ENCODE measurements at places on chromosomes 1 and 21.
A peak's percentile ranks its signal among the peaks of the same experiment; 100 is the strongest.

DNA sequence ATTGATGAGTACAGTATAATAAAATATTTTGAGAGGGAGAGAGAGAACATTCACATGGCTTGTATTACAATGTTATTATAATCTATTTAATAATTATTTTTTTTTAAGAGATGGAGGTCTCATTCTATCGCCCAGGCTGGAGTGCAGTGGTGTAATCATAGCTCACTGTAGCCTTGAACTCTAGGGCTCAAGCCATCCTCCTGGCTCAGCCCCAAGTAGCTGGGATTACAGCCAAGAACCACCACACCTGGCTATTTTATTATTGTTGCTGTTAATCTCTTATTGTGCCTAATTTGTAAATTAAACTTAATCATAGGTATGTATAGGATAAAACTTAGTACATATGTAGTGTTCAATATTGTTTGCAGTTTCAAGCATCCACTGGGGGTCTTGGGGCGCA, 57.8 kb downstream of the HS2ST1 start:
- DNase-seq: no peak

DNA sequence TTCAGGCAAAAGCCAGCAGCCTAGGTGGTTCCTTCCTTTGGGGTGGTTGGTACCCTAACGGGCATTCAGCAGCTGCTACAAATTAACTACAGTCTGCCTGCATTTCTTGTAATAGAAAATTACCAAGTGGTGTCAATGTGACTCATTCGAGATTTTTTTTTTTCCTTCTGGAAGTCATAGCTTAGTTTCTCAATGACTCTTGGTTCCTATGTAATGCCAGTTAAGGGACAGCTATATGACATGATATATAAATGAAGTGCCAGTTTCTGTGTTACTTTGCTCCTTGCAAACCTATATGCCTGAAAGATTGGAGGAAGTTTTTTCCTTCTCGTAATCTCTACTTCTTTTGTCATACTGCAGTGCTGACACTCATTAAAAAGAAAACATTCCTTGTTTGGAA, 2.6 kb downstream of the MGST3 start:
- no peak for DNase-seq

DNA sequence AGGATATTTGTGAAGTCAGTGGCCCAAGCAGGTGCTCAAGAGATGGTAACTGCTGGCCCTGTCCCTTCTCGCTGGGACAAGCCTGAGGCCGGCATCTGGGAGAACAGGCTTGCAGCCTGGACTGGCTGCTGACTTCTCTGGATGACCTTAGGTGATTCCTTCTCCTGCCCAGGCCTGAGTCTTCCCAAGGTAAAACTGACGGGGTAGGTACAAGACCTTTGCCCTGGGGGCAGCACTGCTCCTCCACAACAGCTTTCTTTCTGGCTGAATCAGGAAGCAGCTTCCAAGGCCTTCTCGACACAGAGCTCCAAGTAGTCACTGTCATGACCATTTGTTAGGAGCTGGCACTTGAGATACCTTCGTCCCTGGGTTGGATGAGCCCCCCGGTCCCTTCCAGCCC, 59.6 kb downstream of the DMRTB1 start:
- no peak for DNase-seq

DNA sequence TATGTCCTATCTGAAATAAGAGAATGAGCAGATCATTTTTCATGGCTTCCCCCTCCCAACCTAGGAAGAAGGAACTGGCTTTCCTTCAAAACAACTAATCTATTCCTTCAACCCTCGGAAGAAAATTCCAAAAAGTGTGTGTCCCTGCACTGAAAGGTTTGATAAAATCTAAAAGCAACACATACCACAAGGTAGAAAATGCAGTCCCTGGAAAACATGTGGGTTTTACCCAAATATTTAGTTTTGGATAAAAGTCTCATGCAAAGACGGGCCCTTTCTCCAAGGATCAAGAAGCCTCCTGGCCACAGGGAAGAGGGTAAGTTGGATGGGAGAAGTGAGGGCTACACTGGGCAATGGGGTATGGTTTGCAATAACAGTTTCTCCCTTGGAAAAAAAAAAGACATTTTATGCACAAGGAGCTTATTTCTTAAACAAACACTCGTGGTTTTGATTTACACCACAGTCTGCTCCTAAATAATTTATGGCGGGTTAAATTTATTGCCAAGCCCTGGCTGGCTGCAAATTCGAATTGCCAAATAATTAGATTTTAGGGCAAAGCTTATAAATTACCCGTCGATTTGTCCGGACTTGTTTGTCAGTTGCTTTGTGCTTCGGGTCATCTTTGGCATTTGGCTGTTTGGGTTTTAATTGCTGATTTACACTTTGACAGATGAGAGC, 28.9 kb downstream of the ERI3 start:
- DNase-seq: no peak

DNA sequence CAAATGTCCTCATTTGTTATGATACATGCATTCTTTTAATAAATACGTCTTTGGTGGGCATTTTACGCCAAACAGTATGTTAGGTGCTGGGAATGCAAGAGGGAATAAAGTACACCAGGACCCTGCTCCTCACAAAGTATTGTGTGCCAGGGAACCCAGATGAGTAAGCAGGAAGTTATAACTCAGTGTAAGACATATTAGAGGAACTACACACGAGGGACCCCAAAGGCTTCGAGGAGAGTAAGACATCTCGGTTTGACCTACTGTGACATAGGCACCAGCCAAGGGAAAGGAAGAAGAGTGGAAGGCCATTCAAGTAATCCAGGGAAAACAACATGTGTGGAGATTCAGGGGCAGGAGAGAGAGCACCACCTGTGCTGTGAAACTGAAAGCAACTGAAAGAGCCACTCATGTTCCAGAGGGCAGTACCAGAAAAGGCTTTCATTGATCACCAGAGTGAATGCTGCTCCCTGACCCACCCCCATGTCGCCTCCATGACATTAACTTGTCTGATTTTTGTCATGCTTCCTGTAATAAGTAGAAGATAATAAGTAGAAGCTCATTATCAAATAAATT, 542.5 kb upstream of the PKN2 start:
- DNase-seq: no peak

DNA sequence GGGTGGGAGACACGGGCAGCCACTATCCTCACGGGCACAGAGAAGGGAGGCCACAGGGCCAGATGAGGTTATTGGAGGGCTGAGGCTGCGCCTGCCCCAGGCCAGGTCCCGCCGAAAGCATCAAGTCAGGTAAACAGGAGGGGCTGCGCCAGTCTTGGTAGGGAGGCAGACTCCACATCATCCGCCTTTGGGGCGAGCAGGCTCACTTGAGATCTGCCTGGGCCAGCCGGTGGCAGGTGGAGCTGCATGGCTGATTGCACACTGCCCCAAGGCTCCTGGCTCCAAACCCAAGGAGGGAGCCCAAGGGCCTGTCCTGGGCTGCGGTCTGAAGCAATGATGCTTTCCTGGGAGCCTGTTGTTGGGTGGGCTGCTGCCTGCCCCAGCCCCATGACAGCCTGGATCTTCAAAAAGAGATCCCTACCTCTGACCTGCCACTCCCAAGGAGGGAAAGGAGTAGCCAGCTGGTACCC, 4.6 kb downstream of the SMIM1 start:
- no peak for DNase-seq

GRCh38 chr1:169595764-169596711, 9.8 kb upstream of the F5 start:
- DNase-seq: no peak

- no peak for DNase-seq
Measured at GRCh38 chr21:34008618-34009017, 64.8 kb upstream of the MRPS6 start.

DNA sequence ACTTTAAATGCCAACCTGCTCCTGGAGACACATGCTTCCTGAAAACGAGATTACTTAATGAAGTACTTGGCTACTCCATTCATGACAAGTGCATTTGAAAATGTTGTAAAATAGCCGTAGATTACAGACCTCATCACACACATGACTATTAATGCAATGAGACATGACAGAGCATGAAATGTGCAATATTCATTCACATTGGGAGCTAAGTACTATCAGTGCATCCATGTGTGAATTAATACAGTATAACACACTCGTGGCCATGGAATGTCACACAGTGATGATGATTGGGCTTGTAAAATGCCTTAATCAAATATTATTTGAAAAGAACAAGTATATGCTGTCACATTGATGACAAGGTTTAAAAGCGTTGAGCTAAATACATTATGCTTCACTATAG, 407.0 kb downstream of the AMY1C start:
- no peak for DNase-seq

DNA sequence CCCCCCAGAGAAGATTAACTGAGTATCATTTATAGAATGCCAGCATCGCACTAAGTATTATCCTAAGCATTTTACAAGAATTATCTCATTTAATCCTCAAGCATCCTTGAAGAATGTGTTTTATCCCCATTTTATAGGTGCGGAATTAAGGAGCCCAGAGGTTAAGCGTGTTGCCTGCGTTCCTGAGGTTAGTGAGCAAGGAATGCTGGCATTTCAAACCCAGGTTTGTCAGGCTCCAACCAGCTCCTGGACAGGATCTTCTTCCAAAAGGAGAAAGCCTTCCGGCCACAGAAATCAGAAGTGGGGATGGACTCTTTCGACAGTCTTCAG, 82.3 kb downstream of the SSBP3 start:
- no peak for DNase-seq

GRCh38 chr1:192575499-192576189, at the start of gene RGS1:
TSS of gene RGS1 (plus strand) at chr1:192575773. CDS start at chr1:192575793, 20 bp downstream.
- peak; percentile 83 for DNase-seq

- no peak for DNase-seq
Measured at GRCh38 chr1:86155807-86156565, 586 bp downstream of the COL24A1 start.

GRCh38 chr1:219746141-219746540, 133.2 kb upstream of the ZC3H11B start:
- DNase-seq: no peak

DNA sequence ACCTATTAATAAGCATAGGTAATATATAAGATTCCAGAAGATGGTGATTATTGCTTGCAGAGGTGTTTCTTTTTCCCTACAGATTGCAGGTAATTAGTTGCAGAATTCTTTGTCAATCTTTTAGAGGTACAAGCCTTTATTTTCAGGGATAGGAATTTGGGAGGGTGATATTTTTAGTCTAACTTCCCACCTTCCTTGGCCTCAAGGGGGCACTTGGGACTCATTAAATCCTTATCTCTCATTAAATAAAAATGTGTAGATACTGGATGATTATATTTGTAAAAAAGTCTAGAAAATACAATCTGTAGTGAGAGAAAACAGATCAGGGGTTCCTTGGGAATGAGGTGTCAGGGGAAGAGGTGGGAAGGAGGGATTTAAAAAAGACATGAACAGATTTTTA, 179.2 kb downstream of the PATJ start:
- no peak for DNase-seq

DNA sequence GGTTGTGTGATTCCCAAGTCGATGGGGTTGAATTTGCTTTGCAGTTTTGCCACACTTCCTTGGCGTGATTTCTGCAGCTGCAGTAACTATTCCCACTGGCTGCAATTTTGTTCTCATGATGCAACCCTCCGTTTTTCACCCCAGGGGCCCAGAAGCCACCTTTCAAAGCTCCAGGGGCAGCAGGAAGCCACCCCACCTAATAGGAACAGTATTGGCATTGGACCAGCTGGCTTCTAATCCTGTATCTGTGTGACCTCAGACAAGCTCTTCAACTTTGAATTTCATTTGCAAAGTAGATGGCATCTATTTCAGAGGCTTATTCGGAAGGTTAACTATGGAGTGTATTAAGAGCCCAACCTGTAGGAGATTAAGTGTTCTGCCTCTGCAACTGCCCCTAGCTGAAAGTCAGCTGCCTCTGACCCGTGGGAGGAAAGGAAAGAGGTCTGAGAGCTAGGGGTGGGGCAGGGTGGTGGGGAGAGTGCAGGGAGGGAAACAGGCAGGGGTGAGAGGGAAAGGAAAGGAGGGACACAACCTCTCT, 12.6 kb downstream of the C1orf115 start:
- no peak for DNase-seq
